ENCODE measurements at places on chromosomes 1 and 21.

DNA sequence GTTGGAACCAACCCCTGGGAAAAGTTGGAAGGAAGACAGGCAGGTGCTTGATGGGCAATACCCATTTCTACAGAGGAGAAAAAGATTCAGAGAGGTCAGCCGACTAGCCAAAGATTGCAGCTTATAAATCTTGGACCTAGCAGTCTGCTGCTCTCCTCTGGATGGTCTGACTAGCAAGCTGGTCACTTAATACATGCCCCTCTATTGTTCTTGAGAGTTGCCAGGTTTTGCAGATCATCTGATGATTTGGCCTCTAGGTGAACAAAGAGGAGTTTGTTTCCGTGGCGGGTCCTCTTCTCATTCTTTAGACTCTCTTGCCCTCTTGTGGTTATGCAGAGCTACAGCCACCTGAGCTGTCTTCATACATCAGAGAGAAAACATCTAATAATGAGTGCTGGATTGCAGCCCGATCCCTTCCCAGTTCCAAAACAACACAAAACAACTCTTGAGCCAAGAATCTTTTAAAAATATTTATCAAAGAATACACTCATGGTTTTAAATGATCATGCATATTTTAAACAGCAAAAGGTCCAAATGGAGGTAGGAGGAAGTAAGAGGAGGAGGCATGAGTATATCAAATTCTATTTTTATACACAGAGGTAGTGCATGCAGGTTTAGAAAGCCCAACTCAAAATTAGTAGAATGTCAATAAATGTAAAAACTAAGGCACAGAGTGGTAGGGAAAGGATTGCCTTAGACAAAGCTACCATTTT lies 115.7 kb downstream of the SLC30A10 start:
- no peak for DNase-seq

DNA sequence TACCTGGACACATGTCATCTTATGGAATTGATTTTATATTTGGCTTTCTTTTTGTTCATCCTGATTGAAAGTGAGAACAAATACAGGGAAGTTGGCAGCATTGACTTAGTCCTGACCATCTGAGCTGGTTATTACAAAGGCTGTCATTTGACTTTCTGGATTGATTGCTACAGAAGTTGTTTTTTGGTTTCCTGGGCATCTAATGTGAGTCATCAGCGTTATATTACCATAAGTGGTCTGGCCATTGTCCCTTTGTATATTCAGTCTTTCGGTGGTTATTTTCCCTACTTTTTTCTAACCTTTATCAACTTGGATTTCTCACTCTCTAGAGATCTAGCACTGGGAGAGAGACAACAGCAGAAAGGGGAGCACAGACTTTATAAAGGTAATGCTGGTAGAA lies 1646.5 kb downstream of the MRPL39 start:
- no peak for DNase-seq

DNA sequence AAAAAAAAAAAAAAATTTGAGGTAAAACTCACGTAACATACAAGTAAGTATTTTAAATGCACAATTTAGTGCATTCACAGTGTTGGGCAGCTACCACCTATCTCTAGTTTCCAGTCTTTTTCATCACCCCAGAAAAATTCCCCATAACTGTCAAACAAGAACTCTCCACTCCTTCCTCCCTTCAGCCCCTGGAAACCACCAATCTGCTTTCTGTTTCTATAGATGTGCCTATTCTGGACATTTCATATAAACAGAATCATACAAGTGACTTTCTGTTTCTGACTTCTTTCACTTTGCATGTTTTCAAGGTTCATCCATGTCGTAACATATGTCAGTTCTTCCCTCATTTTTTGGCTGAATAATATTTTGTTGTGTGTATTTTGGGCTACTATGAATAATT lies 24.9 kb upstream of the ETS2 start:
- no peak for DNase-seq

GRCh38 chr1:8712413-8713231 lies 104.8 kb downstream of the RERE start:
- DNase-seq, result no peak

- DNase-seq, result no peak
These were observed 40.8 kb downstream of the FCER1A start for GRCh38 chr1:159342761-159343425.

DNA sequence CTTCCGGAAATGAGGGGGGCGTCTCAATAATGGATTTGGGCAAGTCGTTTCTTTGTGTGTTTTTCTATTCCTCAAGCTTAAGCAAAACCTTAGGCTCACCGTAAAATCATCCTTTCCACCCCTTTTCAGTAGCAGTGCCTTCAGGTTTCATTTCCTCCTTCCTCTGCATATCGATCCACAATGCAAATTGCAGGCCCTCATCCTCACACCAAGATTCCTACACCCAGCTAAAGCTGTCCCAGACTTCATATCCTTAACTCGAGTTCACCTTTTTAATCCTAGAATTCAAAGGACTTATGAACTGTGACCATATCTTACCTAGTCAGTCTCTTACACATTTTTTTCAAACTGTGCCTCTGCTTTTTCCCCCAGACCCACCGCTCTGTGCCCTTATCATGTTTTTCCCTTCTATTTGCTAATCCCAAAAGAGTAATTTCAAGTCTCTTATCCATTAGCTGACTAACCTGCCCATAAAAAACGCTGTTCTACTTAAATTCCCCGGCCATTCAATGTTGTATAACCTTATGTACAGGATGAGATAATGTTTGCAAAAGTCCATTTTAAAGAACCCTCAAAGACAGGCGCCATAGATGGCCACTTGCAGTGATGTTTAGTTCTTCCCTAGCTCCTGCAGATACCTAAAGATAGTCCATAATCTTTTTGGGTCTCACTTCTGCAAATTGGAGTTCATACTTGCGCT lies 1.5 kb downstream of the AKIRIN1 start:
- DNase-seq, result no peak

GRCh38 chr1:39711104-39711965 lies 20.1 kb upstream of the HPCAL4 start:
- DNase-seq, result no peak
